ENCODE measurements at places on chromosomes 4 and X.

DNA sequence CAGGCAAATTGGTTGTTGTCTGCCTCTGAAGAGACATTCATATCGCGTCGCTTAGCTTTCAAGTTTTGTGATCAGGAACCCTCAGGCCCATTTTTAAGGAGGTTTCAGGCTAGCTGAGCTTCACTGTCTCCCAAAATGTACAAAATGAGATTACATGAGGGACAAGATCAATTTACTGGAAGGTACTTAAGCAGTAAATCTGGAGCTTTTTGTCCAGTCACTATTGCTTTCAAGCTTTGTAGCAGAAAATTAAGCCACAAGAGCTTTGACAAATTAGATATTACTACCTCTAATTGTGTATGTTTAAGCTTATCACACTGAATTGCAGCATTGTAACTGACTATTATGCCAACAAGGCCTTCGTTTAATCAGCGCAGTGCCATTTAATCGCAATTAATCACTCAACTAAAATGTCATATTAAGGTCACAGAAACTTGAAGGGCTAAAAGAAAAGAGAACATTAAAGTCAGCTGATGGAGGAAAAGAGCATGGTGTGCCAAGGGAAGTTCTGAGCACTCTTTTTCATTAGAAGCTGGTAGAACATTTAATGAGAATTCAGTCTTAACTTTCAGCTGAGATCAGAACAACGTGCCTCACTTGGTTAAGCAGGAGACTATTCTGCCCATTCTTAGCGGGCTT, 353.0 kb downstream of the FBXO8 start:
- DNase-seq, result no peak

GRCh38 chr4:147943159-147943638, 211.3 kb downstream of the ARHGAP10 start:
- no peak for DNase-seq

- no peak for DNase-seq
Observed at GRCh38 chr4:5897674-5898073, 4.8 kb upstream of the CRMP1 start.

DNA sequence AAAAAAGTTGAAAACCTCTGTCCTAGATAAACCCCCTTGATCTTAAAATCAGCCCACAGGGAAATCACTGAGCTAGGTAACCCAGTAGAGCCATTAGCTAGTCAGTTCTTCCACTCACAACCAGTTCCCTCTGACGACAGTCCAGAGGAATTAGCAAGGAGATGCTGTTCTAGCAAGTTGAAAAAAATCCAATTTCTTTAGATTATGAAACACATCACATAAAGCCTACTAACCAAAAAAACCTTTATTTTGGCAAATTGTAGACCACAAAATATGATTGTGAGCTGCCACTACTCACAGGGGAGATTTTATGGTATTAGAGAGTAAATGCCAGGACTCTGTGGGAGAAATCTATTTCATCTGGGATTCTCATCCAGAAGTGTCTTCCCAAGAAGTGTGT, 22.6 kb downstream of the ADAMTS3 start:
- no peak for DNase-seq

DNA sequence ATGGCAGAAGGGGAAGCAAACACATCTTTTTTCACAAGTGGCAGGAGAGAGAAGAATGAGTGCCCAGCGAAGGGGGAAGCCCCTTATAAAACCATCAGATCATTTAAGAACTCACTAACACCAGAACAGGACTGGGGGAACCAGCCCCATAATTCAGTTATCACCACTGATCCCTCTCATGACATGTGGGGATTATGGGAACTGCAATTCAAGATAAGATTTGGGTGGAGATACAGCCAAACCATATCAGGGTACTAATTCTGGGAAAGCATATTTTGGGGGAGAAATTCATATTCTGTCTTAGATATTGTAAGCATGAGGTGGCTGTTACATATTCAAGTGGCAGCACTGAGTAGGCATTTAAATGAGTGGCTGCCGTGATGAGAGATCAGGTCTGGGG, 87.8 kb downstream of the RAPGEF2 start:
- no peak for DNase-seq

GRCh38 chr4:7526491-7526890, 91.8 kb upstream of the PSAPL1 start:
- peak; percentile 50 for DNase-seq

DNA sequence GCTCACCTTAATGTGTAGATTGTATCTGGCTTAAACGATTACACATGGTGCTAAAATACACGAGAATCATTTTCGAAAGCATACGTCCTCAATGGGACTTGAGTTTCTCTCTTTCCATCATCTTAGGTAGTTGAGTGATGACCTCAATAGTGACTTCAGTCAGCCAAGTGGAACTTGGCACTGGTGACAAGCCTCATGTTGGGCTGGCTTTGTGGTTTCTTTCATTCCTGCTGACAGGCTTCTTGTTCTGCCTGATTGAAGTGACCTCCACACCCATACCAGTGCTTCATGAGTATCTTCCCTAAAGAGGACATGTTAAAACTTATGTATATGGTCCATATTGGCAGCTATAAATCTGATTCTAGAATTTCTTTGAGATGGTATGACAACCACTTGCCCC, 159.1 kb upstream of the WDR1 start:
- no peak for DNase-seq

DNA sequence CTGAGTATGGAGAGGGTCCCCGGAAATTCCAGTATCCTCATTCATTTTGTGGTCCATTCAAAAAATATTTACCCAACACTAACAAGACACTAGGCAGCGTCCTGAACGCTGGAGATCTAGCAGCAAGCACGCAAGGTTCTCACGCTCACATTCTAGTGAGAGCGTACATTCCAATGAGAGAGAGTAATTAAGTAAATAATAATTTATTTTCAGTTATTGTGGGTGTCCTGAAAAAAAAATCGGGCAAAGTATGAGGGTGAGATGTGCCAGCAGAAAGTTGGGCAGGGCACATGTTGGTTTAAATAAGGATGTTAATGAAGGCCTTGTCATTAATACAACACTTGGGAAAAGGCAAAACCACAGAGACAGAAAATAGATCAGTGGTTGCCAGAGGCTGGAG, 4.0 kb upstream of the TMEM156 start:
- no peak for DNase-seq

GRCh38 chr4:26420438-26420837, 69.8 kb downstream of the CCKAR start:
- DNase-seq, result no peak

- DNase-seq, result no peak
Observed at GRCh38 chr4:23878912-23879732, 10.7 kb downstream of the PPARGC1A start.

DNA sequence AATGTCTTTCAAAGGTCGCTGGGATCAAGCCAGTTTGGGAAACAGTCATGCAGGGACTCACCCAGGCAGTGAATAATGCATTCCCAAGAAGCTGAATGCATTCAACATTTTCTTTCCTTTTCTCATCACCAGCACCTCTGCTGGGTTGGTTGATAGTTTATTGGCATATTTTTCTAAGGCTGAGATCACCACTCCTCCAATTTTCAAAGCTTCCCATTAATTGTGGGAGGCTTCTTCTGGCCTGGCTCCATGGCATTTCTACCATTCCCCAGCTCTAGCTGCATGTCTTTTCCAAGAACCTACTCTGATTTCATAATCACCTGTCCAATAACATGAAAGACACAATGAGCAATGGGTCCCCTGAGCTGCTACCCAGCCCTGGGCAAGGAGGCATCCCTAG, 35.8 kb downstream of the CHRDL1 start:
- no peak for DNase-seq

DNA sequence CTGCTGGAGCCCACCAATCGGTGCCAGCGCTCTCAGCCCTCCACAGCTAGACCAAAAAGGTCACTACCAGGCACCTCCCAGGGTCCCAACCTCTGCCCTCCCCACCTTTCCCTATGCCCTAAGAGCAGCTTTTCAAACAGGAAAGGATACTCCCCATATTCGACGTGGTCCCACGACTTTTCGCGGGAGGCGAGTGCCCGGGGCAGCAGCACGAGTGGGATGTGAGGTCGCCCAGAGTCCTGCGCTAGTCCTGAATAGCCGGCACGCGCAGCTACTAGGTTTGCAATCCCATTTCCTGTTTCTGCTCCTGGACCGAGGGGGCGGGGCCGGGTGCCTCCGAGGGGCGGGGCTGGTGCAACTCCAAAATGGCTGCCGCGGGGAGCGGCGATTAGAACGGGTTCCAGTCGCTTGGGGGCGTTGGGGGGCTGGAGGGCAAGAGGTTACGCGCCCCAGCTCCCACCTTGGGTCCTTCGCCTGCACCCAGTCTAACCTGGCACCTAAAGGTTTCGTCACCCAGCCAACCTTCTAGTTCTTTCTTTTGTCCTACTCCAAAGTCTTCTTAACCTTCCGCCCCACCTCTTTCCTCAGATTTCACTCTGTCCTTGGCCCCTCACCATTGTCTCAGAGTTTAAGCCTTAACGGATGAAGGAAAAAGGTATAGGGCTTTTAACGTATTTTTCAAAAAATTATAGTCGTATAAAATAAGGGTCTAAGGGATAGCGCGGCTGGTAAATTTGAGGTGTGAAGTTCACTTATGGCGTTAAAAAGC, 85.0 kb upstream of the TENT5D start:
- peak; percentile 52 for DNase-seq

DNA sequence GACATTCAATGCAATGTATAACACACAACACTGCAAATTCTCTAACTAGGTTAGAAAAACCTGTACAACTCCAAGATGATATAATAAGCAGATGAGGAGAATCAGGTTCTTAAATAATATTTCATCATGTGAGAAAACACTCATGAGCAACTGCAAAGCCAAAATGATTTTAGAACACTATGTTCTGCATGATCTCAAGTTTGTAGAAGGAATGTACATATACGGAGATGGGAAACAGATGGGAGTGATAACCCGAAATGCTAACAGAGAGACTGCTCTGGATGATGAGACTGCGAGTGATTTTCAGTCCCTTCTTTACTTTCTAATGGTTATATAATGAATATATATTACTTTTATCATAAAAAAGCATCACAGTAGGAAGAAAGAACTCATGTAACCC, 80.9 kb downstream of the PCYT1B start:
- no peak for DNase-seq

- DNase-seq, result no peak
Observed at GRCh38 chr4:61041527-61041926, 158.6 kb upstream of the ADGRL3 start.

DNA sequence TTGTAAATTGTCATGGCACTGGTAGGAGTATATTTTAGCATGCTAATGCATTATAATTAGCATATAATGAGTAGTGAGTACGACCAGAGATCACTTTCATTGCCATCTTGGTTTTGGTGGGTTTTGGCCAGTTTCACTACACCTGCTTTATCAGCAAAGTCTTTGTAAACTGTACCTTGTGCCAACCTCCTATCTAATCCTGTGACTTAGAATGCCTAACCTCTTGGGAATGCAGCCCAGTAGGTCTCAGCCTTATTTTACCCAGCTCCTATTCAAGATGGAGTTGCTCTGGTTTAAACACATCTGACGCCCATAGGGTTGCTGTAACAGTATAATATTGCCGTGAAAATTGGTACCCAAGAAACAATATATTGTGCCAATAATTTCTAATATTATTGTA, 159.4 kb downstream of the MAGEB5 start:
- DNase-seq, result no peak

- DNase-seq, result no peak
Observed at GRCh38 chrX:69150281-69150960, 14.8 kb downstream of the PJA1 start.

GRCh38 chr4:38562751-38563198, 101.2 kb upstream of the KLF3 start:
- DNase-seq, result peak; percentile 23

DNA sequence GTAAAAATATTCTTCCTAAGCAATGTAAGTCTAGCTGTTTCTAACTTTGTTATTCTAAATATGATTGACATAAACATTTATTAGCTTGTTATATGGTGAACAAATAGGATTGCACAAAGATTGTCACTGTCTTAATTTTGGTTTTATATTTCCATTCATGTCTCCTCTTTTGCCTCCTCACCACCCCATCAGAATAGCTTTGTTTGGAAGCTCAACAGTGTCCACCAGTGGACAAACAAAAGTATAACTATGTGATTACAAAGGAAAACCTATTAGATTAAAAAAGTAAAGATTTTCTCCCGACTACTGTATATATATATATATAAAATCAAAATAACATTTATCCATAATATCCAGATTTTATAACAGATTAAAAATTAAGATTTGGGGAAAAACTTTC, 468.2 kb downstream of the ZIC3 start:
- DNase-seq, result no peak

DNA sequence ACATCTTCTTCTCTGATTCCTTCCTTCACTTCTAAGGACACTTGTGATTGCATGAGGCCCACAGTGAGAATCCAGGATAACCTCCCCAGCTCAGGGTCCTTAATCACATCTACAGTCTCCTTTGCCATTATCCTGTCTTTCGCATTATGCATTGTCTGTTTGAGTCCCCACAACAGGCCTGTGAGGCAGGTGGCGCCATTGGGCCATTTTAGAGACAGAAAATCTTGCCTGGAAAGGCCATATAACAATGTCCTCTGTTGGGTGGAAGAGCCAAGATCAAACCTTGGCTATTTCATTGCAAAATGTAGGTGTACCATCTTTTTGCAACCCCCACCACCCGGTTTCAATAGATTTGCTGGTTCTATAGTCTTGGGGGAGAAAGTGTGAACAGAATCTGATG, 11.8 kb upstream of the DCUN1D4 start:
- peak; percentile 55 for DNase-seq

GRCh38 chrX:133575501-133576136, 160.3 kb upstream of the GPC4 start:
- DNase-seq, result no peak

DNA sequence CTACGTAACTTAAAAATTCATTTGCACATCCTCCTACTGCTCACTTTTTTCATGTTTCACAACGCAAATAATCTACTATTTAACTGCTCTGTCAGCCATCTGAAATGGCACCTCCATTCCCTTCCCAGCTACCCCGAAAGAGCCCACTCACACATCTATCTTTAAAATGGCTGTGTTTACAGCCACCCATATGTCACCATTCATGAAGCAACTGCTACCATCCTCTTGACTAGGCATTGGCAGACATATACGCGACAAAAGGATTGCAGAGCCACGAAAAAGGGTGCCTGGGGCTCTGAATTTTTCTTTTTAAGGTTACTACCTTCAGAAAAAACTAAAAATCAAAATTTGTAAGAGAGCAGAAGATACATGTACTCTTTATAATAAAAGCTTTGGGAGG, 11.5 kb downstream of the SH3RF1 start:
- DNase-seq, result no peak

DNA sequence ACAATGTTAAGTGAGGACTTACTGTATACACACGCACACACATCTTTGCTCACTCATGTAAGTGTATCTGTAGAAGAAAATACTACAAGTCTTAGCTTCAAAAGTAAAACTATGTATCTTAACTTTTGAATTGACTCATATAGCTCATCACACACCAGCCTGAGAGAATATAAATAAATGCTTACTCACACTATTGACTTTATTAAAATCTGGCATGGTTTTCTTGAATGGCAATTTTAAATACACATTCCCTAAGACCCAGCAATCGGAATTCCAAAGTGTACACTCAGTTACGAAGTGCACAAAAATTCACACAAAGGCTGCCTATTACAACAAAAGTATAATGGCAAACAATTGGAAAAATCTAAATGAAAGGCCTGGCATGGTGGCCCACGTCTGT, 2.0 kb downstream of the ERCC6L start:
- DNase-seq, result no peak
